ENCODE measurements at places on chromosomes 4 and X.
A peak's percentile ranks its signal among the peaks of the same experiment; 100 is the strongest.

- DNase-seq, result peak; percentile 44
Observed at GRCh38 chrX:49171752-49172279, at the start of gene PLP2. TSS of gene PLP2 (plus strand) at chrX:49171898. CDS start at chrX:49172001, 103 bp downstream.

- DNase-seq, result no peak
Observed at GRCh38 chr4:176579226-176579625, 213.5 kb downstream of the VEGFC start.

- DNase-seq, result no peak
Observed at GRCh38 chrX:40016749-40017148, 81.0 kb downstream of the BCOR start.

GRCh38 chrX:109489174-109489573 is 7.3 kb upstream of the GUCY2F start:
- DNase-seq, result no peak

Measured in effector memory CD8-positive, alpha-beta T cell (primary cell).